ENCODE measurements at places on chromosomes 4 and X. TPM values are rescaled to one million over a fixed set of nuclear protein-coding genes. Genes with fewer than 3 reads are reported as not detected.

GRCh38 chr4:114149-114548, 10.2 kb upstream of the ZNF718 start:
- no peak overlapping the region for H3K27ac ChIP-seq
- H3K4me3 ChIP-seq: no peak overlapping the region
- H3K4me1 ChIP-seq: no peaks in the 10 kb centered on the region
- H3K27me3 ChIP-seq: peaks cover 6% of the 10 kb centered on the region
- no peak for DNase-seq

DNA sequence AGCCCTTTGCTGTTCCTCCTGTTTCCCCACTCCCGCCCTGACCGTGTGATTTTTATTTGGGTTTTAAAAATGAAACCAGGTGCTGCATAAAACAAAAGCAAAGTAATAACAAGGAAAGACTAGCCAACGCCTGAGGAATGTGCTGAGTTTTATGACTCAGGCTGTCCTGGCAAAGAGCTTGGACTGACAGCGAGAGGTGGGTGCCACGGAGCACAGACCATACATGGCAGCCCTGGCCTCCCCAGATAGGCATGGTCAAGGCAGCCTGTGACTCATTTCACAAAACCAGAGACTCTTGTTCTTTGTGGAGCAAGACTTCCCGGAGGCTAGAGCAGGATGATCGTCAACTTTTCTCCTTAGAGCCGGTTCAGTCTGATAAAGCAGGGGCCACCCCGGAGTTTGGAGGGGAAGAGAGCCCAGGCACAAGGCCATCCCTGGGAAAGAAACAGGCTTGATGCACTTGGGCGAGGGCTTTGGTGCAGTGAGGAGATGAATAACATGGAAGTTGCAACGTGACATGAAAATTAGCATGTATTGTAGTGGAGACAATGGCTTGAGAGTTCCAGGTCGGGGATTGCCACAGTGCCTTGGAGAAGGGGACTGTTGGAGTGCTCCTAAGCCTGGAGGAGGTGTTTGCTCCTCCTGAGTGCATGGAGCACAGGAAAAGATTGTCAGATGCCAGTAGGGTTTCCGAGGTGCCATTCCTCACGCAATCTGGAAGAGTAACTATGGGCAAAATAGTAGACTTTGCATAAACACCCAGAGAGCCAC, 54.8 kb downstream of the C4orf51 start:
- H3K27me3 ChIP-seq: peaks cover 30% of the 10 kb centered on the region
- no peaks in the 10 kb centered on the region for H3K36me3 ChIP-seq
- no peak for DNase-seq
- no peak overlapping the region for H3K4me3 ChIP-seq
- peaks cover 5% of the 10 kb centered on the region for H3K4me1 ChIP-seq
- no peak overlapping the region for H3K27ac ChIP-seq

HTN1 gene
- not detected for total RNA-seq

FGB gene
- not detected for total RNA-seq

Data from activated naive CD8-positive, alpha-beta T cell treated with anti-CD3 and anti-CD28 coated beads, Interleukin-2, amount 10 ng/mL, durations not matched to agents 7 days and 5 days (primary cell).